Muscle of back (tissue), 13 donors: ENCODE measurements at places on chromosomes 3 and 15.

GRCh38 chr3:34268032-34268709, 469.7 kb downstream of the PDCD6IP start:
- DNase-seq: peak; percentile 8

DNA sequence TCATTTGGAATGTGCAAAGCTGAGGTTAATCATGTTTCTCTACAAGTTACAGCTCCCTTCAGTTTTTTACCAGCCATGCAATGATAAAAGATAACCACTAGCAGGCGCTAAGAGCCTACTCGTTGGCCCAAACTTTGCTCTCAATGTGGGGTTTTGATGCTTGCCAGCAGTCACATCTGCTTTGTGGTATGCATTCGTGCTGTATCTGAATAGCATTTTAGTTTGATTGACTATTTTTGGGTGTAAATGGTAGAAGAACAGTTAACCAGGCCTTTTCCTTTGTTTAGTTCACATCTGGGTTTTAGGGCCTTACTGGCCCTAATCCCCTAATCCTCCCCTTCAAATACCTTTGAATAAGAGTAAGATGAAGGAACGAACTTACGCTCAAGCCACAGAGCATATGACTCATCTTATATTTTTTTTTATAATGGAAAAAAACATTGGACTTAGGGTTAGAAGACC, 4.4 kb upstream of the CLDN11 start:
- DNase-seq: peak; percentile 86

DNA sequence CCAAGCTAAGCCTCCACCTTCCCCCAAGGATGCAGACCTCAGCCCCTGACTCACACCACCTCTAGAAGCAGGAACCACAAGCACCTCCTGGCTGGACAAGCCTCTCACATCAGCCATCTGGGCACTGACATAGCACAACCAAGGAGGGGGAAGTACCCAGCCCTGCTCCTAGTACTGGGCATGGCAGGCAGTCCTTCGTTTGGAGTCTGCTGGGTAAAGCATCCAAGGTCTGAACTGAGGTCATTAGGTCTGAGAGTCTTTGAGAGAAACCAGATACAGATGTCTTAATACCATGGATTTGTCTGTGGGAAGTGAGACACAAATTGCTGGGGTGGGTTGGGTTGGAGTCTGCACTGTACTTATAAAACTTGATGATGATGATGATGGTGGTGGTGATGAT, 61.8 kb downstream of the CCDC33 start:
- DNase-seq: no peak

- DNase-seq: no peak
Observed at GRCh38 chr15:66959875-66960274, 105.5 kb upstream of the SMAD3 start.

GRCh38 chr15:98195796-98196195, 235.3 kb downstream of the ARRDC4 start:
- DNase-seq: no peak

- no peak for DNase-seq
Observed at GRCh38 chr3:122215592-122216298, 32.3 kb downstream of the CASR start.

- DNase-seq: no peak
Observed at GRCh38 chr3:166478356-166478755, 641.1 kb upstream of the BCHE start.
